ENCODE measurements at places on chromosomes 16 and 17.

- no peak for DNase-seq
These were observed 163.5 kb downstream of the CCT6B start for GRCh38 chr17:34797720-34798119.

- peak; percentile 29 for DNase-seq
These were observed 3.3 kb downstream of the POLR3E start for GRCh38 chr16:22300427-22301071.

DNA sequence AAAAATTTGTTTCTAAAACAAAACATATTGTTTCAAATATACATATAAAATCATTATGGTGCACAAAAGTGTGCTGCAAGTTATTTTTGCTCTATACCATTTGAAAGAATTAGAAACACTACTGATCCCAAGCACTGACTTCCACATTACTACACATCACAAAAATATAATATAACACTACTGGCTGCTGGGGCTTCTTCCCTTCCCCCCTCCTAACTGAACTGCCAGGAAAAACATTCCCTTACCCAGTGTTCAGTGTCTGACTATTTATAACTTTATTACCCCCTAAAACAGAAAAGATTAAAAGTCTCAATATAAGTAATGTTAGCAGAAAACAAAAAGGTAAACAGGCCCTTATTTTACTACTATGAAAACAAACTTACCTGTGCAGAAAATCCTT, 36.9 kb downstream of the GPATCH8 start:
- DNase-seq, result no peak

DNA sequence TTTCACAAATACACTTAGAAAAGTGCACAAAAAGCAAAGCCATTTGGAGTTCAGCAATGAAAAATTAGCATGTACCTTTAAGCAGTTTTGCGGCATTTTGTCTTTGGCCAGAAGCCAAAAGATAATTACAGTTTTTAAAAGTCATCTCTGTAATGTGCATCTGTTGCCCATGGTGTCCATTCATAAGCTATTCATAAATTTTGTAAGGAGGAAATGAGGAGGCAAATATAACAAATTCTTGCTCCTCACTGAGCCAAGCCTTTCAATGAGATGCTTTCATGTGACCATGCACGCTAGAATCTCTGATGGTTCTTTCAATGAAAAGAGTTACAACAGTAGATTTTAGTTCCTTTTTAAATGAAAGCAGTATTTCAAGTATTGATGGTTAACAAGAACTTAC, 247.1 kb upstream of the MON1B start:
- DNase-seq, result no peak

GRCh38 chr16:72864130-72864833, 183.6 kb downstream of the ZFHX3 start:
- DNase-seq, result no peak

DNA sequence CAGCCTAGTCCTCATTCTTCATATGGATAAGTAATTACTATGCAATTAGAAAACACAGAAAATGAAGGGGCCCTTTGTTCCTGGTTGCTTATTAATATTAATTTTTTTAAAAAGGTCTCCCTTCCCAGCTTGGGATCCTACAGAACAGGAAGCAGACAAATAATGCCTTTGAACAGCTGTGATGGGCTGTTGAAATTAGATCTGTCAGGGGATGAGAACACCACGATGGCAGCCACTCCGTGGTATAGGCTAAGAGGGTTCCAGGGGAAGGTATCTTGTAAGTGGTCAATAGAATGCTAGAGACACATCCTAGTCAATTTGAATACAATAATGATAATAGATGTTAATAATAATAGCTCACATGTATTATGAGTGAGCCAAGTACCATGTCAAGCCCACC, 83.1 kb downstream of the CCDC182 start:
- DNase-seq, result no peak

- DNase-seq, result peak; percentile 51
These were observed 4.4 kb upstream of the DHX40 start for GRCh38 chr17:59561042-59561441.

DNA sequence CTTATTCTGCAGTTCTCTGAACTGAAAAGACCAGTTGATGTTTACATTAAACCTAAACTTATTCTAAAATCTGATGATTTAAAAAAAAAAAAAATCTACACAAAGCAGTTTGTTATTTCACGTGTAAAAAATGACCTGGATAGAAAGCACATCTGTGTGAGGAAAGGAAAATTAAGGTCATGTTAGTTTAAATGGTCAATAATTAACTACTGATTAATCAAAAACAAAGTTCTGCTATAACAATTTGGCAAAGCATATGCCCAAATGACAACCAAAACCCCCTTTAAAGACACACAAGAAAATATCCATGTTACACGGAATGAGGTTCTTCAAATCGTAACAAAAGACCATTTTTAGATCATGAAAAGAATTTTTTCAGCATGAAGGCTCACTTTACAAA, 30.4 kb downstream of the CACNG1 start:
- DNase-seq, result no peak

DNA sequence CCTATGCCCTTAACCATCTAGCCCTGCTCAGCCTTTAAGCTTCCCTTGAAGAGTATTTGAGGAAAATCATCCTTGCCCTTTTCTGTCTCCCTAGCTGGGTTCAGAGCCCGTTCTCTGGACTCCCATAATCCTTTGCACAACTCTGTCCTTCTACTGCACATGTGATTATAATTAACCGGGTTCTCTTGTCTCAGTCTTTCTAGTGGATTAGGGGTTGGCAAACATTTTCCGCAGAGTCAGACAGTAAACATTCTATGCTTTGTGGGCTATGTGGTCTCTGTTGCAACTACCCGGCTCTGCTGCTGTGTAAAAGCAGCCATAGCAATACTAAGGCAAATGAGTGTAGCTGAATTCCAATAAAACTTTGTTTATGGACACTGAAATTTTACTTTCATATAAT, 80.0 kb downstream of the CDRT15 start:
- no peak for DNase-seq

DNA sequence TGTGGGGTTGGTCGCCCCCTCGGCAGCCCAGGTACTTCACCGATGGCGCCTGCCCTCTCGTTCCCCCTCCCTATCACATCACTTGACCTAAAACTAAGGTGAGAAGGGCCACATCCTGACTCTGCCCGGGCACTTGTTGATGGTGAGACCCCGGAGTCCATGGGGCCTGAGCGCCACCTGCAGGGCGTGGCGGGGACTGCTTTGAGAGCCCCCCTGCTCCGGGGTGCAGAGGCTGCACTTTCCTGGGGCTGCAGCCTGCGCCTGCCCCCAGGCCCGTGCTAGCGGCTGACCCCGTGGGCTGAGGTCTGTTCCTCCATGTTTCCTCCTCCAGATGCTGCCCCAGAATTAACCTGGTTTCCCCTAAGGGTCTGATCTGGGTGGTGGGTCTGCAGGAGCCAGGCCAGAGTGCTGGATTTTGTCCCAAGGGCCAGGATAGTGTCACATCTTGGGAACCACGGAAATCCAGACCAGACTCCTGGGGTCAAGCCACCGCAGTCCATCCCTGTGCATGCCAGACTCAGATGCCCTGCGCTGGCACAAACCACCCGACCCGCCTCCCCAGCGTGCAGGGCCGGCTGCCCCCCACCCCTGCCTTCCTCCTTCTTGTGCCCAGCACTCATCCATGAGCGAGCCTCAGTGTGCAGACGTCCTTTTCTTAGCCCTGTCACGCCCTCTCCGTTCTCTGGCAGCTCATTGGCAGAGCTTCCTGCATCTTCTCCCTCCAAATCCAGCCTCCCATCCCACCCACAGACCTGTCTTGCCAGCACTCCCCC, 2.7 kb downstream of the NDUFAF8 start:
- DNase-seq, result peak; percentile 38

- no peak for DNase-seq
These were observed 15.0 kb downstream of the MYO15B start for GRCh38 chr17:75602644-75603043.

DNA sequence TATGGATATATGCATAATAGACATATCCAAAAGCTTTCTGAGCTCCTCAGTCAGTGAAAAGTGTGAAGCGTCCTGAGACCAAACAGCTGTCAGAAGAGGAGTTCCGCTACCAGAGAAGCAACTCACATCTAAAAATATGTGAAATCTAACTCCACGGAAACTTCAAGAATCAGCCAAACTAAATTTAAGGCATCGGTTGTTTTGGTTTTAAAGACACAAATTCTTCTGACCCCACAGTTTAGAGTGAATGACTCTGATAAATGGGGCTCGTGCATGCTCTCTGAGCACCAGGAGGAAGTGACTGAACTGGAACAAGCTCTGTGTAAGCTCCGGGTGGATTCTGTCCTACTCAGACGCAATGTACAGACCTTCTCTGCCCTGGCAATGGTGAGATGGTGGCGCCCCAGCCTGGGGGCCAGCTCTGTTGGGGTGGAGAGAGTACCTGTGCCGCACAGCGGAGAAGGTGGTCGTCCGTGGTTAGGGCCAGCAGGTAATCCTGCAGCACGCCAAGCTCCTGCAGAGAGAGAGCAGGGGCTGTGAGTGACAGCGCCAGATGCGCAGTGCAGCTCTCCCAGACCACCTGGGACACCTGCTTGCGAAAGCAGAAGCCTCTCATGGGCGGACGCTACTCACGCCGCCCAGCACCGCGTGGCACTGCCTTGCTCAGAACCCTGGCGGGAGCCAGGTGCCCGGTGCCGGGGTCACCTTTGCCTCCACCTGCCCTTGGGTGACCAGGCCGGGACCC, 44.4 kb upstream of the ATP2A3 start:
- DNase-seq, result no peak

GRCh38 chr16:55663765-55664677, 8.2 kb downstream of the SLC6A2 start:
- DNase-seq, result no peak

GRCh38 chr17:65027305-65027704, 29.2 kb downstream of the GNA13 start:
- no peak for DNase-seq

DNA sequence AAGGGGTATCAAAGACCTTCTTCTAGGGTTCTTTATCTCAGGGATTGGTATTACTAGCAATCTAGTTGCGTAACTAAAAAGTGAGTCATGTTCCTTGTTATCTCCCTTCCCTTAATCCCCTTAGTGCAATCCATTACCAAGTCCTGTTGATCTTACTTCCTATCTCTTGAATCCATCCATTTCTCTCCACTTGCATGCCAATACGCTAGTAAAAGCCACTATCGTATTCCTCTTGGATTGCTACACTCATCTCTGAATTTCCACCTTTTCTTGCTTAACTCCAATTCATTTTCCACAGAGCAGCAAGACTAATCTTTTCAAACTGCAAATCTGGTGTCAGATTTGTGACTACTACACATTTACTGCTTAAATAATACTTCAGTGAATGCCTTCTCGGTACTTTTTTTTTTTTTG, 1.8 kb upstream of the ADAT1 start:
- no peak for DNase-seq

DNA sequence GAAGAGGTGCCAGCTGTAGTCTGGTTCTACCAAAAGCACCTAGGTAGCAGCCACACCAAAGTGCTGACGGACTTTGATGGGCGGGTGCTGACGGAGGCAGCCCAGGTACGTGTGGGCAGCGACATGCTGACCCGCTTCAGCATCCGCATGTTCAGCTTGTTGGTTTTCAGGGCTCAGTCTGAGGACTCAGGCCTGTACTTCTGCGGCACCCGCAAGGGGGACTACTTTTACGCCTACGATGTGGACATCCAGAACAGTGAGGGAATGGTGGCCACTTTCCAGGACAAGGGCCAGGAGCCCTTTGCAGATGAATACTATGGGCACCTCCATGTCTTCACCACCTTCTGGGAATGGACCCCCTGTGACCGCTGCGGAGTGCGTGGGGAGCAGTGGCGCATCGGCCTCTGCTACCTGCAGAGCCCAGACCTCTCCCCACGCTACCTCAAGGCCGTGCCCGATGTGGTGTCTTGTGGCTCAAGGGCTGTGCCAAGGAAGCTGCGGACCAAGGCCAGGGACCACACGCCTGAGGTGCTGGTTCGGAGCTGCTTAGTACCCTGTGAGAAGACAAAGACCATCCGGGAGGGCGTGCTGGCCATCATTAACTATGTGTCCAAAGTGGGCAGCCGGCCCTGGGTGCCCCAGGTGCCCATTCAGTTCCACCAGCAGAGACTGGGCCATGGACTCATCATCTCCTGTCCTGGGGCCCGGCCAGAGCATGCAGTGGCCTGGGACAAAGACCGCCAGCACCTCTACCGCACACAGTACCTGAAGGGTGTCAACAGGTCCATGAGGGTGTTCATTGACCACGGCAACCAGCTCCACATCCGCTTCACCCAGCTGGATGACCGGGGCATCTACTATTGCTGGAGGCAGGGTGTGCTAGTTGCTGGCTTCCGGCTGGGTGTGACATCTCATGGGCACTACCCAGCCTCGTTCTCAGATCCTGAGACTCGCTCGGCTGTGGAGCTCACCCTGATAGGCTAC, 5.0 kb upstream of the EFTUD2 start:
- no peak for DNase-seq

DNA sequence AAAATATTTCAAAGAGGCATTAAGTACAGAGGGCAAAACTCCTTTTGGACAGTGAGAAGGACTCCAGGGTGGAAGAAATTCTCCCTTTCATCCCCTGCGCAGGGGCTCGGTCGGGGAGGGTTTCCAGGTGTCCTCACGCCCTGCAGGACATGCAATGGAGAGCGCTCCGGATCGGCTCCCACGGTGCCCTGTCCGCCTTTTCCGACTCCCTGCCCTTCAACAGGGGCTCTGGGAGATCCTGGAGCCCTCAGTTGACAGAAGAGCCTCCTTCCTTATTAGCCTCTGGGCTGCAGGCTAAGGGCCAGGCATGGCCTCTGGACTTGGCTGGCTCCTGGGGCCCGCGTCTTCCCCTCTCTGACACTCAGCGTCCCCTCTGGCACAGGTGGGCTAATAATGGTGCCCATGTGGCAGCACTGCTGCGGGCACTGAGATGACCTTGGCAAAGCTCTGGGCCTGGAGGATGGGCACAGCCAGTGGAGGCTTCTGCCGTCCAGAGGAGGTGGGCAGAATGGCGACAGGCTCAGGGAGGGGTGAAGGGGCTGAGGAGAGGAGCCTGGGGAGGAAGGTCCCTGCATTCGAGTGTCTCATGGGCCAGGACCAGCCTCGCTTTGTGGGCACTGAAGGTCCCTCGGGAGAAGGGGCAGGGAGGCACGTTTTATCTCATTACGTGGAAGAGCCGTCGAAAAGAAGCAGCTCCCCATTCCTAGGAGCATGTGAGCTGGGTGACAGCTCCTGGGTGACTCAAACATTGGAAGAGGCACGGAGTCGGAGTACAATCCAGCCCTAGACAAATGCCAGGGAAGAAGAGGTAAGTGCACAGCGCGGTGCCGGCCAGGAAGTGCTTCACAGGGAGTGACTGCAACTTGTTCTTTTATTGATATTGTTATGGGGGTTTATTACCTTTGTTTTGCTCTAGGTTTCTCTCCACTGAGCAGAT, 161.7 kb downstream of the IRF8 start:
- no peak for DNase-seq

DNA sequence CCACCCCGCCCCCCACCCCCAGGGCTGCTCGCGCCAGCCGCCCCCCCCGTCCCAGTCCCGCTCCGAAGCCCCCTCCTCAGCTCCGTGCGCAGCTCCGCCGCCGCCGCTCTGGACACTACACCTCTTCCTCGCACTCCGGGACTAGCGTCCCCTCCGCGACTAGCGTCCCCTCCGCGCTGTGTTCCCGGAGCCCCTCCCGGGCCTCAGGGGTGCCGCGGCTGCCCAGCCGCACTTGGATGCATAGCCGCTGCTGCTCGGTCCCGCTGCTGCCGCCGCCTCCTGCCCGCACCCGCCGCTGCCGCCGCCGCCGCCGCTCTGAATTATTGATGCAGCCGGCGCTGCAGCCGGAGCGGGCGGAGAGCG, at the start of gene CBLN1:
CBLN1 (minus strand) TSS at position 359 of the 363 bp plus-strand sequence. CDS start 373 bp downstream, outside the sequence.
- no peak for DNase-seq

GRCh38 chr16:29862884-29863668, at the start of gene CDIPT:
CDIPT (minus strand) TSS chr16:29863226; CDS start chr16:29862857, 369 bp downstream.
- DNase-seq, result peak; percentile 92
